B cell (primary cell): ENCODE measurements at places on chromosomes 12 and 14. TPM values are rescaled to one million over a fixed set of nuclear protein-coding genes. Genes with fewer than 3 reads are reported as not detected.
A peak's percentile ranks its signal among the peaks of the same experiment; 100 is the strongest.

Gene CLEC4C
- 0.39 TPM in 1 of 2 replicates, not detected in the other for total RNA-seq

- DNase-seq: no peak
Observed at GRCh38 chr12:20494851-20495250, 126.5 kb downstream of the PDE3A start.

DNA sequence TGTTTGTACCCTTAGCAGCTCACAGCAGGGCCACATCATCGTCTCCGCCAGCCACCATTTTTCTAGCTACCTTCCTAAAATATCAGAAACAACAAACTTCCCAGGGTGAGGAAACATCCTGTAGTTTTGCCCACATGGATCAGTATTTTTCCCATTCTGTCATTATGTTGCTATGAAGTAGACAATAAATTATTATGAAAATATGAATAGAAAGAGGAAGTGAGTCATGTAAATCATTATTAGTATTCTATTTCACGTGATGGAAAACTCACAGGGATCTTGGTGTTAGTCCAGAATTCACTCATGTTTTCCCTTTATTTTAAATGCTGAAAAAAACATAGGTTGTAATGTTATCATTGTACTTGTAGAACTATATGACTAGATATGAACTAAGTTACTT is 319.4 kb downstream of the SYT1 start:
- DNase-seq: no peak

GRCh38 chr14:71942904-71943694 is 10.9 kb downstream of the RGS6 start:
- no peak for DNase-seq

DNA sequence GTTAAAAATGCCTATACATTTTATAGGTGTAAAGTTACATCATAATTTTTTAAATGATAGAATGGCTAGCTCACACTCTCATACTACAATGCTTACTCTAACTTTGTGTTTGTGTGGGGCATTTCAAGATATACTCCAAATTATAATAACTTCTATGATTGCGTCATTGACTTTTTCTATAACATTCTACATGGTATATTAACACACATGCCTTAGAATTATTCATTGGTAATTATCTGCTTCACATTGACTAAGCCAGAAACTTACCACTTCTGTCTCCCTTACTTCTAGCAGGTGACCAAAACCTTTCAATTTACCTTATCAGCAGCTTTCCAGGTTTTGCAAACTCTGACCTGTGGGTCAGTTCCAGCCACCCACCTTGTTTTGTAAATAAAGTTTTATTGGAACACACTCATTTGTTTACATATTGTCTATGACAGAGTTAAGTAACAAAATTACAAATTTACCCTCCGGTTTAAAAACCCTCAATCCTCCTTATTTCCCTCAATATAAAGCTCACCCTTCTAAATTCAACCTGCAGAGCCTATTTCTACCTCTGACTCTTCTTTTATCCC is 12.7 kb upstream of the FLRT2 start:
- DNase-seq: no peak

DNA sequence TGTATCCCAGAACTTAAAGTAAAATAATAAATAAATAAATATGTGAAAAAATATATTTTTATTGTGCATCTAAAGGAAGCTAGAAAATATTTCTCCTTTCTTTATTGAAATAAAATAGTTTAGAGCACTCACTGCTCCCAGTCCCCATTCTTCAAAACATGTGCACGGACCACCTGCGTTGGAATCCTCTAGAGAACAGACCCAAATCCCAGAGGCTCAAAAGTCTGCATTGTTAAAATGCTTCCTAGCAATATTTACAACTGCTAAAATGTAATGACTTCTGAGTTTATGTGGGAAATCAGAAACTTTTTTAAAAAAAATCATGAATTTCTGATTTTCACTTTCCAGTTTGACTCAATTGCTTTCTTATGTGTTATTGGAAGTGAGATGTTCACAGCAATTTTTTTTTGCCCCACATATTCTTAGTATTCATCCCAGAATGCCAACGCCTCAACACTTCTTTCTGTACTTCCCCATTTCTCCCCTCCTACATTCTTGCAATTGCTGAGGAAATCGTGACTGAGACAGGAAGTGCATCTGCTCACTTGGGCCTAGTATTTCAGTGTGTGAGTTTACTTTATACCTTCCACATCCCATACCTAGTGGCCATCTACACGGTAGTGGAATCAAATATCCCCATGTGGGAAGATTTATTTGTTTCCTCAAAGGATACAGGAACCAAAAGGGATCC is 116.0 kb upstream of the FLRT2 start:
- DNase-seq: no peak

DNA sequence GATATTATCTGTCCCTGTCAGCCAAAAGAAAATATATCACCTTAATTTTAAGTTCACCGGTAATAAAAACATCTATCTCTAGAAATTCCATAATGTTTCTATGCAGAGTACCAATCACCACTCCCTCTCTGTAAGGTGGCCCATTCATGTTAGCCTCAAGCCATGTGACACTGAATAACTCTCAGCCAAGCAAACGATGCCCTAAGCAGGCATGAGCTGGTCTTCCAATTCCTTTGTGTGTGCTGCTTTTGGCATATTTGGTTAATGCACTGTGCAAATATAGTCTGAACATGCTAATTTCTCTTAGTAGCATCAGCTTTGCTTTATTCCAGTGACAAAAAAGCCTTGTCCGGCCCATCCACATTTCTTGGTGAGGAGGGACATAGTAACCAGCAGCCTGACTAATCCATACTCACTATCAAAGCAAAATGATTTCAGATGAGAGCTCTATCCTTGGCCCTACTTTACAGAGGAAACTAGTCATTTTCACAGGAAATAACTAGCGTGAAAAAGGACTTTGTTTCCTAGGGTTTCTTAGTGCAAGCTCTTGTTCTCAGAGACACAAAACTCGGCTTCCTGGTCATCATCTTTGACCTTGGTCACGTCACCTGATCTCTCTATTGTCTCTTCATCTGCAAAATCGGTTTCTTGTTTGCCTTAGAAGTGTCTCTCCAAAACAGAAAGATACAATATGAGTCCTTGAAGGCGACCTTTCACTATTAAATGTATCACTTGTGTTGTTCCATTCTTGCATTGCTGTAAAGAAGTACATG is 59.2 kb upstream of the RTRAF start:
- no peak for DNase-seq

DNA sequence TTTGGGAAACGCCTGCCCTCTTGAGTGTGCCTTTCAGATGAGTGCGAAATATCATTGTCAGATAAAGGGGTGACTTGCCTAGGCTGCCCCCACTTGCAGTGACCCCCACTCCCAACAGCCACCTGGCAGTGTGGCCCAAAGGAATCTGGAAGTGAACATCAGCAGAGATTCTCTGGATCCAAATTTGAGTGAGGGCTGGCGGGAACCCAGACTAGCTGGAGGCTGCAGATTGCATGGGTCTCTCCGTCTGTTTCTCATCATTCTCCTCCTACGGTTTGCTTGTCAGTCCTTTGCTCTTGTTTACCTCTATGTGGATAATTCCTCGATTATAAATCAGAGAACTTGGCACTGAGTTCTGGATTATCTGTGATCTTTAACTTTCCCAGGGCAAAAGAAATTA is 280.8 kb downstream of the ZFP36L1 start:
- DNase-seq: no peak

Gene NGB
- total RNA-seq: not detected in 2 replicates

- DNase-seq: peak; percentile 81
Observed at GRCh38 chr12:132445884-132446632, 43.9 kb upstream of the FBRSL1 start.

DNA sequence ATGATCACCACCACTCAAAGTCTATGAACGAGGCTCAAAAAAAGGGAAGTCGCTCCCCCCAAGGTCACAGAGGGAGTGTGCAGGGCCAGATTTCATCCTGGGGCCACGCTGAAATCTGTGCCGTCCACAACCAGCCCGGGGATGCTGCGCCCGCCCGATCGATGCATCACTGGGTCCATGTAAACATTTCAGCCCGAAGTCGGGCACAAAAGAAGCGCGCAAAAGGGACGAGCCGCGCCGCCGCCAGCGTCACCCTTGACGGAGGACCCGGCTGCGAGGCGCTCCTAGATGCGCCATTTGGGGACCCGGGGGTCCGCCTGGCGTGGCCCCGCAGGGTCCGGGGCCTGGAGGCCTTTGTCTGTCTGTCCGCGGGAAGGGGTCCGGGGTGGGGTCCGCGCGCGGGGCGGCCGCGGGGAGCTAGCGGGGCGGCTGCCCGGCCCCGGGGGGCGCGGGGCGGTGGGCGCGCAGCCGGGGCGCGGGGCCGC is 503 bp downstream of the FBXO21 start:
- peak; percentile 74 for DNase-seq

DNA sequence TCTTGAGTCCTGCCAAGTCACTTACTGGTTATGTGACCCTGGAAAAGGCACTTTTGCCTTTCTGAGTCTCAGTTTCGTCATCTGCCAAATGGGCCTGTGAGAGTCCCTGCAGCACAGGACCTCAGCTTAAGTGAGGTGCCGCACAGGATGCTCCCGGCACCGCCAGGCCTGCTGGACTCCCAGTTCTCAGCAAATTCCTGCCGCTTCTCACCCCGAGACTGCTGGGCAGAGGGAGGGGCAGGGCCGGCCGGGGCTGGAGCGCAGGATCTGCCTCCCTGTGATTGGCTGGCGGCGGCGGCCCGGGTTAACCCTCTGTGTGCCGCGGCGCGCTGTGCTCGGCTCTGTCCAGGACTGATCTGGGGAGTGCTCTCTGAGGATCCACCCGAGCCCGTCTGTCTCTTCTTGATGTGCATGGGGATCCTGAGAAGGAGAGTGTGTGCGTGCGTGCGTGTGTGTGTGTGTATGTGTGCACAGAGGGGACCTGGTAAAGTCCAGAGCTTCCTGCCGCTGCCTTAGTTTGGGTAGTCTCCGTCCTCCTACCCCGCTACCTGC is 8.6 kb downstream of the SETD1B start:
- DNase-seq: no peak

GRCh38 chr12:59594943-59595500 is 807 bp upstream of the SLC16A7 start:
- peak; percentile 16 for DNase-seq

- DNase-seq: no peak
Observed at GRCh38 chr12:94025756-94026155, 122.6 kb upstream of the PLXNC1 start.

Gene GALNT16
- 3.3 and 3.4 TPM in 2 replicates for total RNA-seq

DNA sequence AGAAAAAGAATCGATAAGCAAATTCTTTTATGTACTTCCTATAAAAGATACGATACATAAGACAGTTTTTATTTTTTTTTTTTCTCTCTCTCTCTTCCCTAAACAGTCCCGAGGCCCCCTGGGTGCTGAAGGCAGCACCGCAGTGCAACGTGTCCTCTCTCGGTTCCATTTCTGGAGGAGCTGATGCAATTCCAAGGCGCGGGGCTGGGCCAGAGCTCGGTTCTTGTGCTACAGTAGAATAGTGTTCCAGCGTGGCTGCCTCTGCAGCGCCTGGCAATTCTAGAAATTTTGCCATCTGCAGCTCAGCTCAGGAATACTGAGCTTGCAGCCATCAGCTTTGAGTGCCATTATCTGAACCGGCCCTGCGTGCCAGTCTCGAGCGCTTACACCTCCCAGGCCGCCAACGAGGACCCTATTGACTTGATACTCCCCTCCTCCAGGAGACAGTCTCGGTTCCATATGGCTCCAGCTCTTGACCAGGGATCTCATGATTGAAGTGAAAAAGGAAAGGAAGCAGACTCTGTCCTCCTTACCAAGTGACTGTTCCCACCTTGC is 630 bp downstream of the ALDH1L2 start:
- DNase-seq: peak; percentile 29

GRCh38 chr14:42703501-42703900 is 1096.8 kb downstream of the LRFN5 start:
- no peak for DNase-seq

DNA sequence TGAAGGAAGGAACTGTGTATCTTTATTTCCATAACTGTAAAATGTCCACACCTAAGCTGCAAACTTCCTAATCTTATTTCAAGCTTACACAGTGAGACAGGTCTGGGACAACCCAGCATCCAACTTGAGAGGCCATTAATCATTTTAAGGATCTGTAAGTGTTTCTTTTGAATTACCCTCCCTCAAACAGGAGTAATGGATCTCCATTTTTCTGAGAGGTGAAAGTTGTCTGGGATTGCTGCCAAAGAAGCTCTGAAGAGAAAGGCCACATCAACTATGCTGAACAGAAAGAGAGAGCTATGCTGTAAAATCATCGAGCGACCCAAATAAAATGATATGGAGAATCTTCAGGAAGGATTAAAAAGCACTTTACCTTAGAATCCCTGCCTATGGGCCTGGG is 131.7 kb upstream of the CPNE8 start:
- no peak for DNase-seq

GRCh38 chr12:24042651-24043050 is 93.2 kb upstream of the SOX5 start:
- DNase-seq: no peak

- no peak for DNase-seq
Observed at GRCh38 chr12:121731473-121731872, 18.9 kb downstream of the TMEM120B start.

Gene CLEC6A
- total RNA-seq: not detected in 2 replicates

DNA sequence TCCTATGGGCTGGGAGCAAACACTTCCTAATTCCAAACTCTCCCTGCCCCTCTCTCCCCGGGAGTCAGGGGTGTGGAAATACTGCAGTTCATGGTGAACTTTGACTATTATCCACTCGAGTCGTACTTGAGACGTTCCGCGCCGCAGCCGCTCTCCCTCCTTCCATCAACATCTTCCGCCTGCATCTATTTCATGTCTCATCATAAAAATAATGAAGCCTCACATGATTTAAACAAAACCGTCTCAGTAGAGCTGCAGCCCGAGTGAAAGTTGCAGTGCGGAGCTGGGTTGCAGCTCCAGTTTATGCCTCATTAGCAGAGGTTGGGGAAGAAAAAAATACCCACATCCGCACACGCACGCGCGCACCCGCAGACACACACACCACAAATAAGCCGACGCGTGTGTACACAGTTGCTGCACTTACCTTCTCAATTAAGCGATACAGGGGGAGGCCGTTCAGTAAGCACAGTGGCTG is 283 bp downstream of the LMO3 start:
- DNase-seq: no peak

Gene PAX9
- not detected in 2 replicates for total RNA-seq

DNA sequence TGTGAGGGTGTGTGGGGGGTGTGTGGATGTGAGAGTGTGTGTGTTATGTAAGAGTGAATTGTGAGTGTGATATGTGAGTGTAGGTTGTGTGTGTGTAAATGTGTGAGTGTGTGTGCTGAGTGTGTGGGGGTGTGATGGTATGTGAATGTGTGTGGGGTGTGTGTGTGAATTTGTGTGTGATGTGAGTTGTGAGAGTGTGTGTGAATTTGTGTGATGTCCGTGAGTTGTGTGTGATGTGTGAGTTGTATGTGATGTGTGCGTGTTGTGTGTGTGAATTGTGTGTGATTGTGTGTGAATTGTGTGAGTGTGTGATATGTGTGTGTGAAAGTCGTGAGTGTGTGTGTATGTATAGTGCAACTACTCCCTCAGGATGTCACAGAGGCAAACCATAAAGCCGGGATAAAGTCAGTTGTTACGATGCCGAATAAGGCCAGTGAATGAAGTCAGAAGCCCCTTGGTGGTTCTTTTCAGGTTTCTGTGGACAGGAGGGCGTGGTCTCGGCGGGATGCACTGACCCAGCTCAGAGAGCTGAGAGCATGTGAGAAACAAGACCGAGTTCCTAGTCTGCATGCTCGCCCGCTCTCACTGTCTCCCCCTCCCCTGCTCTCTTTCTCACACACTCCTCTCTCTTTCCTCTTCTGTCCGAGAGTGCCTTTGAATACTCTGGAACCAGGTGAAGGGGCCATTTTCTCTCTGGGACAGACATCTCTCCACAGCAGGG is 71.8 kb upstream of the MAX start:
- no peak for DNase-seq
